ENCODE measurements at places on chromosomes 5 and 9.

DNA sequence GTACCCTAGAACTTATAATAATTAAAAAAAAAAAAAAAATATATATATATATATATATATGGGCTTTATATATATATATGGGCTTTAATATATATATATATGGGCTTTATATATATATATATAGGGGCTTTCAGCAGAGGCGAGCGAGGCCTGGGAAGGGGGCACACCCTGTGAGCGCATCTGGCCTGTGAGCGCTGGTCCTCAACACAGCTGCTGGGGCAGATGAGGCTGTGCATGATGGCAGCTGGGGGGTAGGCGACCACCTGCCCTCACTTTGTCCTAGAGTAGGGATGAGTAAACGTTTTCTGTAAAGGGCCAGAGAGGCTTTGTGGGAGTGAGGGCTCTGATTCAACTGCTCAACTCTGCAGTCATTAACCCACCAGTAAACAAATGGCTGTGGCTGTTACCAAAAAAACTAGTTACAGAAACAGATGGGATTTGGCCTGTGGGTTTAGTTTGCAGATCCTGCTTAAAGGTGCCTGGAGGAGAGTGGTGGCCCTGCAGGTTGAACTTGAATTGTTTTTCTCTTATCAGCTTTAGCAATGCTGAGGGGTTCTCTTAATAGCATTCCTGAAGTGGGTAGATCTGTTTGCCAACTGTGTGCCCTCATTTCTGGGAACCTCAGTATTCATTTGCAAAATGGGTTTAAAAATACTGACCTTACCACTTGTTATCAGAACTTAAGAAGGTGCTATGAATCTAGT is 88.1 kb upstream of the EPB41L4B start:
- DNase-seq = no peak

DNA sequence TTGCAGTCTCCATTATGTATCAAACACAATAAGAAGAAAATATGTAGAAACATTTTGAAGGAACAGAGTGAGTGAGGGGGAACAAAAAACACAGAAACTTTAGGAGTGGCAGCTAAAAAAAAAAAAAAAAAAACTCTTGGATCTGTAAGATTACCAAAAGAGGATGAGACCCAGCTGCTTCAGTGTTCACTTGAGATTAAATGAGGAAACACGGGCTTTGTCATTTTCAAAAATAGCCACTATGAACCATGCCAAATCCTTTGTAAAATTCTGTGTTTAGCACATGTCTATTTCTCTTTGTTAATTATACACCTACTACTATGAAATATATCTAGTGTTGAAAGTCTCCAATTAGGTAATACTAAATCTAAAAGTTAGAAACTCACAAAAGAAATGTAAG is 485.9 kb downstream of the EFNA5 start:
- DNase-seq = no peak

GRCh38 chr9:33024126-33024965 is 727 bp upstream of the DNAJA1 start:
- DNase-seq = no peak

- DNase-seq = no peak
These were observed 123.1 kb upstream of the PHYKPL start for GRCh38 chr5:178355671-178356070.

DNA sequence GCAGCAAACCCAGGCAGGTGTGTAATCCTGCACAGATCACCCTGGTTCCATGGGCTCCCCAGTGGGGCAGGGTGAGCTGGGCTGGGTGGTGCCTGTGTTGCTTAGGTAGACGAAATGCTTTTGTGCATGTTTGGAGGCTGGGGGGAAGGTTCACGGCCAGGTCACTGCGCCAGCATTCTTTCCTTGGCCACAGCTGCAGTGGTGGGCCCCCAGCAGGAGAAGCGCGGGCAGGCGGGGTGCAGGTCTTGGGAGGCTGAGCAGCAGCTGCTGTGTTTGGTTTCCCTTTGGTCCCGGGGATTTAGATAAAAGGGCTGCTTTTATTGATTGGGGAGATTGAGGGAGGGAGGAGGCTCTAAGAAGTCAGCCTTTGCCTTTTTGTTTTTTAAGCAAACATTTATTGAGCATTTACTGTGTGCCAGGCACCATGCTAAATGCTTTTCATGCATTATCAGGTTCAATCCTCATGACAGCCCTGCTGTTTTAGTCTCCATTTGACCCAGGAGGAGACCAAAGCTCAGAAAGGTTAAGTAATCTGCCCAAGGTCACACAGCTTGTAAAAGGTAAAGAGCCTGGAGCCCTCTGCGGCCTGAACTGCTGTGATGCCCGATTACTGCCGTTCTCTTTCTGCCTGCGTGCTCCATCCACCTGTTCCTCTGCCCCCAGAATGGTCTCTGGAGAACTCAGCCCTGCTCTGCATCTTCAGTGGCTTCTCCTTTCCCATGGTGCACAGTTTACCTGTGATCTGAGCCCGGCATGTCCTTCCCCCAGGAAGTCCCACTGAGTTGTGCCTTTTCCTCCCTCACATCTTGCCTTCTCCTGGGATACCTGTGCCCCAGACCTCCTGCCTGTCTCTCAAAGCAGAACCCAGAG is 94.4 kb downstream of the MACROH2A1 start:
- DNase-seq = no peak
